ENCODE measurements at places on chromosomes 5 and 9.

GRCh38 chr5:143601357-143601756 lies 197.9 kb upstream of the NR3C1 start:
- no peak for DNase-seq

GRCh38 chr9:100099722-100100042 lies 639 bp downstream of the INVS start:
- DNase-seq = no peak

GRCh38 chr9:37042421-37042820 lies 8.4 kb upstream of the PAX5 start:
- DNase-seq = no peak

- no peak for DNase-seq
Observed at GRCh38 chr5:90399251-90399650, 10.3 kb downstream of the CETN3 start.
